ENCODE measurements at places on chromosomes 13 and 19. TPM values are rescaled to one million over a fixed set of nuclear protein-coding genes. Genes with fewer than 3 reads are reported as not detected.

Gene ZNF547
- total RNA-seq: 4.8 TPM

Gene EIF3K
- 297 TPM for total RNA-seq

Gene WDR88
- not detected for total RNA-seq

Gene C19orf53
- total RNA-seq: 83.7 TPM

Gene IRS2
- 7.9 TPM for total RNA-seq

Gene SPATA13
- total RNA-seq: 59.2 TPM

Gene OR4F17
- total RNA-seq: not detected

Gene ONECUT3
- total RNA-seq: not detected

Gene CDC42EP5
- total RNA-seq: not detected

Gene ZNF66
- 6.0 TPM for total RNA-seq

Gene CYP2B6
- total RNA-seq: not detected

Gene DIAPH3
- 21.7 TPM for total RNA-seq
